Activated T-cell treated with anti-CD3 and anti-CD28 coated beads, Interleukin-2, amount 50 U/mL, for 4 hours (primary cell): ENCODE measurements at places on chromosomes 11 and 22.

GRCh38 chr22:37381489-37381888, 45.8 kb downstream of the ELFN2 start:
- DNase-seq: no peak

- no peak for DNase-seq
Observed at GRCh38 chr11:77136074-77136473, 8.0 kb downstream of the MYO7A start.

- DNase-seq: no peak
Observed at GRCh38 chr22:45966895-45967365, 10.0 kb downstream of the WNT7B start.

DNA sequence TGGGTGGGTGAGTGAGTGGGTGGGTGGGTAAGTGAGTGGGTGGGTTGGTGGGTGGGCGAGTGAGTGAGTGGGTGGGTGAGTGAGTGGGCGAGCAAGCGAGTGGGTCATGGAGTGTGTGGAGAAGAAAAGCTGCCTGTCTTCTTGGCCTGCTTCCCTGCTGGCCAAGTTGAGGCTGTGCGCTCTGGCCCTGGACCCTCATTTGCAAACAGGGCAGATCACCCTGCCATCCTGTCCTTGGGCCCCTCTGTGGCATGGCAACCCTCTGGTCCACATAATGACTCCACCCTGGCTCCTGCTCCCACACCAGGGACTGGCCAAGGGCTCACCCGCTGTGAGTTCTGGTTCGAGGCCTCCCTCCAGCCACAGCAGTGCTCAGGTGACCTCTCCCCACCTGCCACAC, 35.1 kb downstream of the CAPN1 start:
- DNase-seq: no peak

- no peak for DNase-seq
Observed at GRCh38 chr11:12132790-12133145, 22.4 kb downstream of the MICAL2 start.

DNA sequence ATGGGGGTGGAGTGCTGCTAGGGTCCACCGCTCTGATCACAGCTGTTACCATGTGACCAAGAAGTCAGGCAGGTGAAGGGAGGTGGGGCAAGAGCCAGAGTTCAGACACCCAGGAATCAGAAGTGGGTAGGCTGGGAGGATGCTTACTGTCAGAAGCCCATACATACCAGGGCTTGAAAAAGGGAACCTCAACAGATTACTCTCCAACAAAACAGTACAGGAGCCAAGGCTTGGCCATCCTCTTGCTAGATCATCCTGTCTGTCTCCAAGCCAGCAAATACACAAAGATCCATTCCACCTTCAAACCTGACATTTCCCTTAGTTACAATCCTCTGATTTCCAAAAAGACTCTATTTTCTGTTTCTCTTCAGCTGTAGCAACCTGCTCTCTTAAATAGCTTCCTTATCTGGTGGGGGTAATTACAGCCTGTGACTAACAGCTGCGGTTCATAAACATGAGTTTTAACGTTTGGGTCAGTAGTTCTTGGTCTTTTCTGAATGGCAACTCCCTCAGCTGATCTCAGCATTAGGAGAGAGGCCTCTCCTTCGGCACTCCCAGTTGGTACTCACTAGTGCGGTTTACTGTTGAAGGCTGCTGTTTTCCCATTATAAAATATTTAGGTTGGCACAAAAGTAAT, 31.1 kb upstream of the WT1 start:
- no peak for DNase-seq

DNA sequence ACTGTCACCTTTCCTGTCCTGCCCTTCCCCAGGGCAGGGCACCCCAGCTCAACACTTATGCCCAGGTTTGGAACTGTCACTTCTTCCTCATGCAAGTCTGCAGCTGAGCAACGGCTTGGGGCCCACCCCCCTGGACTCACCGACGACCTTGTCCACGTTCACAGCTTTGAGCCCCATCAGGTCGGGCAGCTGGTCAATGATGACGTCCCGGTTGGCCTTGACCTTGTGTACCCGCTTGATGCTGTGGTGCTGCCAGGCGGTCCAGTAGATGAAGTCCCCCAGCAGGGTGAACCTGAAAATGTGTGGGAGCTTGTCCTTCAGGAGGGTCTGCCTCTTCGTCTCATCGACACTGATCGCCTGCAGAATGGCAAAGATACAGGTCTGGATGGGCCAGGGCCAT, 135.0 kb downstream of the CRYBB2 start:
- no peak for DNase-seq

GRCh38 chr11:130150790-130151189, 8.8 kb upstream of the ST14 start:
- DNase-seq: no peak

GRCh38 chr22:50115693-50116092, 25.9 kb downstream of the MOV10L1 start:
- DNase-seq: no peak

DNA sequence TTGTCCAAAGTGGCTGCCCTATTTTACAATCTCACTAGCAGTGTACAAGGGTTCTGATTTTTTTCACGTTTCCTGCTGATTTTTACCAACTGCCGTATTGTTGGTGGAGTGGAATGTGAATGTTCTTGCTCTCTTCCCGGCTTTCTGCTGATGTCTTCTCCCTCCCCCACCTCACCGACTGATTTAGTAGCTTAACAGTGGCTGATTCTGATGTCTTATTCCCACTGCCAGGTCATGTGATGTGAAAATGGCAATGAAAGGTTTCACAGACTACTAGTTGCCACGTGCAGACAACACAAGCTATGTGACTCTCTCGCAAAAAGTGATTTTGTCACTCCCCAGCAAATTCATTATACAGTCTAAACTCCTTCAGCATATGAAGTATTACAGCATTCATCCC, 17.3 kb upstream of the NEU3 start:
- DNase-seq: no peak

DNA sequence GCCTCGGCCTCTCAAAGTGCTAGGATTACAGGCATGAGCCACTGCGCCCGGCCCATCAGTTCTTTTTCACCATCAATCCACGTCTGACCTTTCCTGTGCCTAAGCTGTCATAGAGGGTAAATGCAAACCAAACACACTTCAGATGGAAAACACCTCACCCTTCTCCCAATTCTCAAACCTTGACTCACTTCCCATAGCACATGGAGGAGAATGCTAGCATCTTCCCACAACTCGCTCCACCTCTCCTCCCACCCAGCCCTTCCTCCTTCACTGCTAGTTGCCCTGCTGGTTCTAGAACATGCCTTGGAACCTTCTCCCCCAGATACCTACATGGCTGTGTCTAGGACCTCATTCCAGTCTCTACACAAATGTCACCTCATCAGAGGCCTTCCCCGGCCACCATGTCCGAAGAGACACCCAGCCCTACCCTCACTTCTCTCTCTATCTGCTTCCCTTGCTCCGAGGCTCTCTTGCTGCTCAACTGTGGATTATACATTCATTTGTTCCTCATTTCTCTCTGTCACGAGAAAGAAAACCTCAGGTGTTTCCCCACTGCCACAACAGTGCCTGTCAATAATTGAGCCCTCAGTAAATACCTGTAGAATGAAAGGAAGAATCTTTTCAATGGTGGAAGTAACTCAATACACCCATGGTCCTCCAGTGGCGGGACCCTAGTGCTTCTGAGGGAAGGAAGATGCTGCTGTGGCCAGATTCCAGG, 21.3 kb upstream of the NCF4 start:
- no peak for DNase-seq

- DNase-seq: no peak
Observed at GRCh38 chr11:43517518-43517917, 158.8 kb downstream of the TTC17 start.

DNA sequence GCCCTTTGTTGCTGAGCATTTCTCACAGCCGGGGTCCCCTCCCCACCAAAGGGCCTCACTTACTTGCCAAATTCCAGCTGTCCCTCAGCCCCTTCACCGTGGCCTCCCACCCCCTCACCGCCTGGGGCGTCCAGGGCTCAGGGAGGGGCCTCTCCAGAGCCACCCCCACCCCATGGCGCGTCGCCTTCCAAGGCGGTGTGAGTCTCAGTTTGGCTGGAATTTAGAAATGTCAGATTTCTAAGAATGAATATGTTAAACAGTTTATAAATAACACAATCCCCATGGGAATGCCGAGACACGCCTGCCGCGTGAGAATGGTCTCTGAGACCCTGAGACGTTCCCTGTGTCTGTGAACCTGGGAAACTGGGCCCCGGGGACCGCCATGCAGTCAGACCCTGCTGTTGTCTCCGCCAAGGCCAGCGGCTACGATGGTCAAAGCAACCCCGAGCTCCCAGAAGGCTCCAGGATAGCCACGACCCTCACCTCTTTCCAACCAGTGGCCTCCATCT, 28.9 kb downstream of the CELSR1 start:
- no peak for DNase-seq

- DNase-seq: no peak
Observed at GRCh38 chr11:130908770-130909625, 7.3 kb downstream of the SNX19 start.

GRCh38 chr22:17878941-17879340, 104.7 kb upstream of the BID start:
- DNase-seq: no peak

DNA sequence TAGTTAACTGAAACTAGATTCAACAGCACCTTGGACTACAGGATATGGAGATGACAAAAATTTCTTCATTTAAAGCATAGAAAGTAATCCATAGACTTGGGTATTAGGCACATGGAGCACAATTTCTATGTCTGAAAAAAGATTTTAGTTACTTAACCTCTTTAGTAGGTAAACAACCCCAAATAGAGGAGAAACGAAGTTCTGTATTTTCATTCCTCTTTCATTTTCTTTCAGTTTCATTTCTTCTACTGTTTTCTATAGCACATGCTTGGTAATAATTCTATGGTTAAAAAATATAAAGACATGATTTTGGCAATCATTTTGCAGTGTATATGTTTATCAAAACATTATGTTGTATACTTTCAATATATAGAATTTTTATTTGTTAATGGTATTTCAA, 99.5 kb downstream of the CASP12 start:
- no peak for DNase-seq

GRCh38 chr22:49966041-49966773, 5.6 kb downstream of the PIM3 start:
- DNase-seq: no peak

- no peak for DNase-seq
Observed at GRCh38 chr11:133887692-133888332, 42.5 kb upstream of the SPATA19 start.
